Stimulated activated CD8-positive, alpha-beta memory T cell treated with anti-CD3 and anti-CD28 coated beads, Interleukin-12 subunit alpha, Interleukin-12 subunit beta, amount 100 ng/mL, for 4 hours (primary cell): ENCODE measurements at places on chromosomes 7 and 10.

GRCh38 chr10:71771821-71772617, 1.3 kb downstream of the VSIR start:
- DNase-seq = no peak

GRCh38 chr10:8584666-8585065, 530.2 kb downstream of the GATA3 start:
- DNase-seq = no peak

DNA sequence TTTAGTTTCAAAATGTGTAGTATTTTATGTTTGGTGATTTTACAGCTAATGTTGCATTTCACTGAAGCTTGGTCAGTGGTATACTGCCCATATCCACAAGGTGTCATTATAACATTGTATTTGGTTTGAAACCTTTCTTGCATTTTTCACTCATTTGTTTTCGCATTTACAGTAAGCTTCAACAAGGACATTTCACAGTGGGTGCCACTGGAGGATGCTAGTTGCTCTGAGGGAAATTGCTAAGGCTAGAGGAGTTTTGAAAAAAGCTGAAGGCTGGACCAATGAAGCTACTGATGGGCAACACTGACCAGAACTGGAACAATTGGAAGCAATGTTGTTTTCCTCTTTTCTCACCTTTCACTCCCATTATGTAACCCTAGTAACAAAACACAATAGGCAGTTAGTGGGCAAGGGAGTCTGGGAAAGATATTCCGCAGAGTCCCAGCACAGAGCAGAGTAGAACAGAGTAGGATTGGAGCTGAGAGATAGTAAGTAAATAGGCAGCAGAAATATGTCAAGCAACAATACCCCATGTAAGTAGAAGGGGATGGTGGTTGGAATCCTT, 23.6 kb upstream of the SRI start:
- DNase-seq = no peak

GRCh38 chr10:15211464-15211979, 43.0 kb upstream of the NMT2 start:
- DNase-seq = no peak

GRCh38 chr10:51079766-51080165, 5.5 kb downstream of the PRKG1 start:
- no peak for DNase-seq

DNA sequence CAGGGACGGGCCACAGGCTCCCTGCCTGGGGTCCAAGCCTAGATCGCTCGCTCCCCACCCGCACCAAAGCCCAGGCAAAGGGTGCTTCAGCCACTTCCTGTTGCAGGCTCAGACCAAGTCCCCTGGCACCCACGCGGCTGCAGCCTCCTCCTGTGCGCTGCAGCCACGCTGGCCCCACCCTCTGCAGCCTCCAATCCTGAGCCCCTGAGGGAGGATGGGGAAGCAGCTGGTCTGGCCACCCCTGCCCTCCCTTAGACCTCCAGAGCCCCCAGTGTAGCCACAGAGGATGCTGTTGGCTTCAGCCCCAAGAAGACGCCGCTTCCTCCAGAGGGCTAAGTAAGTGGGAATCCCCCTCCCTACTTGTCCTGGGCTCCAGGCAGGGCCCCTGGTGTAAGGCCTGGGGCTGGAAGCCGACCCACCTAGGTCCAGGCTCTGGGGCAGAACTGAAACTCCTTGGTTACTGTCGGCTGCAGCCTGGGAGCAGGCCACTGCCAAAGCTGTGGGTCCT, 9.4 kb downstream of the LIMK1 start:
- no peak for DNase-seq

DNA sequence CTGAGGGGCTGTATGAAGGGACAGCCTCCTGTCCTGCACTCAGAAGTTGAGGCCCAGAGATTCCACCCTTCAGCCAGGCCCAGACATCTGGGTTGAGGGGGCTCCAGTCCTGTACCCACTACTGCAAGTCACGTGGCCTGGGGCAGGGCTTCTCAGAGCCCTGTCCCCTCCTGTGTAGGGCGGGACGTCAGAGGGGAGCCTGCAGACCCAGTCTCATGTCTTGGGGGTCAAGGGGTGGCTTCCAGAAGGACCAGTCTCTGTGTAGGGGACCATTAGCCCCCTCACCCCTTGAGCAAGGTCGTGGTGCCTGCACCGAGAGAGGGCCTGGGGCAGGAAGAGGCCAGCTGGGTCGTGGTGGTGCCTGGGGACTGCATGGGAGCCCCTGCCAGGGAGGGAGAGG, 593 bp upstream of the PILRA start:
- DNase-seq = no peak

GRCh38 chr7:129055294-129055816, 444 bp upstream of the TNPO3 start:
- no peak for DNase-seq

DNA sequence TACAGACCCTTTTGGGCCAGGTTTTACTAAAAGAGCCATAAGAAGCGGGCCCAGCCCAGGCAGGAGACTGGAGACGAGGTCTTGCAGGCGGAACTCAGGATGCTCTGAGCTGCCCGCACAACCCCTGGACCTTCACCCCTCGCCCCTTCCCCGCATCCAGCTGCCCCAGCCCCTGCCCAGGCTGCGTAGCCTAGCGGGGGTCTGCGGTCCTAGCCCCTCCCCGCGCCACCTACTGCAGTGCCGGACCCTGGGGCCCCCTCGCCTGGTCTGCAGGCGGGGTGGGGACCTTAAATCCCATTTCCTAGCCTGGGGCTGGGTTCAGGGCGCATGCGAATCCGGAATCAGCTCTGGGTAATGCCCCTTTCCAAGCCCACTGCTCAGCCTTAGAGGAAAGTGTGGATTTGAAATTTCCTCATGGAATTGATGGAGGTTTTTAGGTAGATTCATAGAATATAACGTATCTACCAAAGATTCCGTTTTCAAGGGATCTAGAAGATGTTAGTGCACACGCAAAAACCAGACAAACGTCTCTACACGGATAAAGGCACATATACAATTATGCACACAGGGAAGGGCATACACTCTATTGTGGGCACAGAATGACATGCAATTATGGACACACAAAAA, 546 bp upstream of the HOXA3 start:
- no peak for DNase-seq

GRCh38 chr7:1944619-1945210, 274.6 kb downstream of the ELFN1 start:
- no peak for DNase-seq

- DNase-seq = no peak
These were observed 17.2 kb downstream of the RET start for GRCh38 chr10:43094085-43094484.

GRCh38 chr10:43252783-43253341, 14.0 kb downstream of the RASGEF1A start:
- DNase-seq = no peak

- no peak for DNase-seq
These were observed 252.2 kb upstream of the PLPP4 start for GRCh38 chr10:120204877-120205276.
